ENCODE measurements at places on chromosomes 4 and X. TPM values are rescaled to one million over a fixed set of nuclear protein-coding genes. Genes with fewer than 3 reads are reported as not detected.

GRK4 gene
- total RNA-seq: 8.0 TPM

GDPD2 gene
- 0.81 TPM for total RNA-seq

GRCh38 chrX:22041907-22042530 lies 9.9 kb downstream of the PHEX start:
- DNase-seq: no peak

- no peak for DNase-seq
Observed at GRCh38 chr4:79949178-79949577, 123.9 kb downstream of the ANTXR2 start.

DNA sequence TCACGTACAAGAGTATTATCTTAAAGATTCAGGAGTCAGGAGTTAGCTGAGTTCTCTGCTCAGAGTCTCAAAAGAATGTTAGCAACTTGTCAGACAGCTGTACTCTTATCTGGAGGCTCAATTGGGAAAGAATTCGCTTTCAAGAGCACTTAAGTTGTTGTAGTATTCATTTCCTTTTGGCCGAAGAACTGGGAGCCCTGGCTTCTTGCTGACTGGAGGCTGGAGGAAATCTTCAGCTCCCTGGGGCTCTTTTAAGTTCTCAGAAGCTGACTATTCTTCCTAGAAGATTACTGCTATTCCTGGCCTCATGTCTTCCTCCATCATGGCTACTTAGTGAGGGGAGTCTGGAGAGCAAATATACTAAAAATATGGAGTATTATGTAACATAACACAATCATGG lies 587.2 kb downstream of the EPHA5 start:
- DNase-seq: no peak

- no peak for DNase-seq
Observed at GRCh38 chr4:85866508-85866907, 391.6 kb downstream of the ARHGAP24 start.

- DNase-seq: no peak
Observed at GRCh38 chr4:146960634-146961033, 15.0 kb upstream of the TTC29 start.

GRCh38 chr4:161714931-161715330 lies 448.9 kb downstream of the FSTL5 start:
- DNase-seq: no peak

DNA sequence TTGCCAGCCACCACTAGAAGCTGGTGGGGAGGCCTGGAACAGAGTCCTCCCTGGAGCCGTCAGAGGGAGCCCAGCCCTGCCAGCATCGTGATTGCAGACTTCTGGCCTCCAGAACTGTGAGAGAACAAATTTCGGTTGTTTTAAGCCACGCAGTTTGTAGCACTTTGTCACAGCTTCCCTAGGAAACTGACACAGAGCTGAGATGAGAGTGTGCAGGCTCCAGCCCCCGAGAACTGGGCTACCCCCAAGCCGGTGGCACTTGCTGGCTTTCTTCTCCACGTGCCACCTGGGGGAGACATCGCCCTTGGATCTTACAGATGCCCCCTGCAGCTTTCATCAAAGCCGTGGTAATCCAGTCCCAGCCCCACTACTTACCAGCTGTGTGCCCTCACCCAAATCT lies 83.7 kb downstream of the PPP2R2C start:
- no peak for DNase-seq

DNA sequence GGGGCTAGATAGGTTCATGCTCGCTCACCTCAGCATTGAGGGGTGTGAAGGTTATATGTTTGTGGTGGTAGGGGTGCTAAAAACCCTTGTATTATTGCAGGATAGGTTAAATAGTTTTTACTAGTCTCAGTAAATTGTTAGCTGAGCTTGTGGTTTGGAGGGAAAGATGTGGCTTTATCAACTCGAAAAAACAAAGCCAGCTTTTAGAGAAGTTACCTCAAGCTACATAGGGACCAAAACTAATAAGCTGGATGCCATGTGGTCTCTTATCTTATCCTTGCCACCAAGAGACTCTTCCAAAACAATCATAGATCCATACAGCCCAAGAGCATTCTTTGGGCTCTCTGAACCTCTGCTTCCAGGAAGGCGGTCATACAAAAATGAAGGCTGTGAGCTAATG lies 29.2 kb downstream of the MSN start:
- no peak for DNase-seq

DNA sequence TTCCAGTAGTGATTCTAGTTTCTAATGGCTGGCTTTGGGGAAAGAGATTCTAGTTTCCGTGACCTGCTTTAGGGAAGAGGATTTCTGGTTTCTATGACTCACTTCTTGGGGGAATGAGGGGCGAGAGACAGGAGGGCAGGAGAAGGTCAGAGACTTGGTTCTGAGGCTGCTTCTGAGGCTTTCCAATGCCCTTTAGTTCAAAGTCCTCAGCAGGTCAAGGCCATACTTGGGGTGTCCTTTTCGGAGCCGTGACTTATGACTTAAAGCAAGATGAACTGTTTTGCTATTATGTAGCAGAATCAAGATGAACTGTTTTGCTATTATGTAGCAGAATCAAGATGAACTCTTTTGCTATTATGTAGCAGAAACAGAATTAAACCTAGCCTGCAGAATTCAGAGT lies 52.2 kb upstream of the TLR3 start:
- DNase-seq: no peak

DNA sequence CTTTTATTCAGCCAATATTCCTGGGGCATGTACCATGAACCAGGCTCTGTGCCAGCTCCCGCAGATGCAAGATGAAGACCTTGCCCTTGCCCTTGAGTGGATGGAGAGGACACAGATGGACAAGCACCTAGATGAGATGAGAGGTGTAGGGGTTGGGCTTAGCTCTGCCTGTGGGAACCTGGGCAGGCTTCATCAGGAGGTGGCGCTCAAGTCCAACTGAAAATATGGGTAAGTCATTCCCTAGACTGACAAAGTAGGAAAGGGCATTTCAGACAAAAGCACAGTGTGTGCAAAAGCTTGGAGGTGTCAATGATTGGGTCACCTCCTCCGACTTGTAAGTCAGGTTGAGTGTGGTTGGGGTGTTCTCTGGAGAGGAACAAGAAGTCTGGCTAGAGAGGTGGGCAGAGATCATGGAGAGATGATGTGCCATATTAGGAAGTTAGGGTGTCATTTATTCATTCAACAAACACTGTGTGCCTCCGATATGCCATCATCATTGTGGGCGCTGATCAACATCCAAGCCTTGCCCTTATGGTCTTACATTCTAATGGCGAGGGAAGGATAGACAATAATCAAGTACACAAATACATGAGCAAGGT lies 64.6 kb downstream of the ANAPC4 start:
- DNase-seq: no peak

GRCh38 chr4:25862411-25863346 lies at the start of gene SEL1L3:
TSS of gene SEL1L3 (minus strand) at chr4:25862988. CDS start at chr4:25862836, 152 bp downstream.
- peak; percentile 70 for DNase-seq

DNA sequence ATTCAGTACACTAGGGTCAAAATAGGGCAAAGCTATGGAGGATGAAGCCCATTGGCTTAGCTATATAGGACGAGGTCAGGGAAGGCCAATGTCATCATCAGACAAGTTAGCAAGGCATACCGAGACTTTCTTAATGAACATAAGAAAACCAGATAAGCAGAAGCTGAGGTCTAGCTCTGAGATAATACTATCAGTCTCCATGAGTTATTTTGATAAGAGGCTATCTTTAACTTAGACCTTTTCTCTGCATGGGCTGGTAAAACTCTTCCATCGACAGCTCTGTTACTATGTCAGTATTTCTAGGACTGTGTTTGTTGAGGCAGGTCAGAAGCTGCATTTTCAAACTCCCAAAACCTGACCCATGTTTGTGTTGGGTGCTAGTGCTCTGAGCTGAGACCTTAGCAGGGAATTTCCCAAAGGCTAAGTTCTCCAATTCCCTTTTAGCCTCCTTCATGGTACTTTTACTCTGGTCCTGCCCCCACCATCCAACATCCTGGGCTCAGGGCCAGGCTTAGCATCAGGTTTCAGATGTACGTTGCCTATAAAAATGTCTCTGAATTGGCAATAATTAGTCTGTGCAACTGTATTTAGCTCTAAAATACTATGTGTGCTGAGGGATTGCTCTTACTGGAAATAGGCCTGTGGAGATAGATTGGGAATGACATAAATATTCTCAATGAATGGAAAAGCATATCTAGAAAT lies 29.3 kb upstream of the LRAT start:
- no peak for DNase-seq

DNA sequence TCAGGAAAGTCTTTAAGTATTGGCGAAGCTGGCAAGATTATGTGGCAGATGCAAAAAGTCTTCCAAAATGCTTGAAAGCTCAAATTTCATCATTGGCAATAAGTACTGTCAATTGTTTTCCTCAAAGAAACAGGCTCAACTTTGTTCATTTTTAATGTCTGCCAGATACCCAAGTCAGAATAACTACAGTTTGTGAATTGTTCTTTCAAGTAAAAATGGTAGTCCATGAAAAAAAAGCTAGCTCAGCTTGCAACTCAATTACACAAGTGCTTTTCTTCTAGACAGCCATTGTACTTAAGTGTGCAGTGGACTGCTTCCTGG lies 70.5 kb downstream of the AFF1 start:
- no peak for DNase-seq

Measured in natural killer cell treated with Interleukin-12 subunit alpha and Interleukin-12 subunit beta and Interleukin-15 and Interleukin-18, amount 100 ng/mL, for 72 hours (primary cell).